ENCODE measurements at places on chromosomes 16 and 17.

DNA sequence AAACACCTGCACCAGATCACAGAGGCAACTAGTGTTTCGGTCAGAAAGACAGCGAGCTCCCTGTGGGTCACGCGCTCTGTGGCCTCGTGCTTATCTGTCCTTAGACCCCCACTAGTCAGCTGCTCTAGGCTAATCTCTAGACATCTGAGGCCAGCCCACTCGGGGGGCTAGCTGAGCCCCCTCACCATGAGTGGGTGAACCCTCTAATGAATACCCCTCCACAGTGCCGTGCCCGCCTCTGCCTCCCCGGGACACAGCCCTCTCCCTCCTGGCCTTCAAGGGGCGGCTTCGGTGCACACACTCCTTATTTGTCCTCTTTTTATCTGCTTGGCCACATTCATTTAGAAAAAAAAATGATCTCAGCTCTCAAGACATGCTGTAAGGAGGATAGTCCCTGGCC is 320.1 kb downstream of the C16orf95 start:
- no peak for DNase-seq

DNA sequence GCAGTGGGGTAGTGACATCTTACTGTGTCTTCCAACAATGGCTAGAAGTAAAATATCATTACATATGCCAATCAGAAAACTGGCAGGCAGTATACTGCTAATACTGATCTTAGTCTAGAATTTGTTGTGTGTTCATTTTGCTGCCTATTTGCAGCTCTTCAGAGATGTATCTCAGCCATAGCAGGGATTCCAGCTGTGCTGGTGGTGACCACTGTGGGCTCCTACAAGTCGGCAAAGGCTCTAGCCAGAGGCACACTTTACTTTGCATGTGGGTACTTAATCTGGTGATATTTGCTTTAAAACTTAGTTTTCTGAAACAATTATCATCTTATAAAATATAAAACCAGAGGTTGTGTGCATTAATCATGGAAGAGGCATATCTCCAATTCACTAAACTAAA is 70.0 kb downstream of the TMC6 start:
- no peak for DNase-seq

GRCh38 chr16:2829501-2830354 is at the start of gene ZG16B:
Gene ZG16B, plus strand, starts transcription at chr16:2830303. Its CDS starts 139 bp downstream, at chr16:2830442.
- DNase-seq: no peak

GRCh38 chr16:79982361-79982760 is 381.8 kb upstream of the MAF start:
- no peak for DNase-seq

GRCh38 chr17:20046629-20047028 is 37.5 kb downstream of the SPECC1 start:
- no peak for DNase-seq

DNA sequence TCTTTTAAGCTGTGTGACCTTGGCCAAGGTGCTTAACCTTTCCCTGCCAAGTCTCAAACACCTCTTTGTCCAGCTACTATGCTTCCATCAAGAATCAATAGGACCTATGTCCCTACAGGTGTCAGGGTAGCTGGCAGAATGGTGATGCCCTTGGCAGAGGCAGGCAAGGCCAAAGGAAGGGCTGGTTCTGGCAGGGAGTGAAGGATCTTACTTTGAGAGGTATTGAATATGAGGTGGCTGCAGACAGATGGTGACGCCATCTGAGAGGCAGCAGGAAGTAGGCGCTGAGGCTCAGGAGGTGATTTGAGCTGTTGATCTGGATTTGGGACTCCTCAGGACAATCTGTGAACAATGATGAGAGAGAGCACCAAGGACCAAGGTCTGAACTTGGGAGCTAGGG is 12.5 kb downstream of the ABCC3 start:
- DNase-seq: no peak

GRCh38 chr16:89350701-89351380 is 133.3 kb downstream of the ZNF778 start:
- DNase-seq: no peak

- DNase-seq: no peak
These were observed 62.8 kb upstream of the GCSH start for GRCh38 chr16:81158964-81159363.

- DNase-seq: no peak
These were observed 89.6 kb downstream of the CDH13 start for GRCh38 chr16:82716361-82716855.

DNA sequence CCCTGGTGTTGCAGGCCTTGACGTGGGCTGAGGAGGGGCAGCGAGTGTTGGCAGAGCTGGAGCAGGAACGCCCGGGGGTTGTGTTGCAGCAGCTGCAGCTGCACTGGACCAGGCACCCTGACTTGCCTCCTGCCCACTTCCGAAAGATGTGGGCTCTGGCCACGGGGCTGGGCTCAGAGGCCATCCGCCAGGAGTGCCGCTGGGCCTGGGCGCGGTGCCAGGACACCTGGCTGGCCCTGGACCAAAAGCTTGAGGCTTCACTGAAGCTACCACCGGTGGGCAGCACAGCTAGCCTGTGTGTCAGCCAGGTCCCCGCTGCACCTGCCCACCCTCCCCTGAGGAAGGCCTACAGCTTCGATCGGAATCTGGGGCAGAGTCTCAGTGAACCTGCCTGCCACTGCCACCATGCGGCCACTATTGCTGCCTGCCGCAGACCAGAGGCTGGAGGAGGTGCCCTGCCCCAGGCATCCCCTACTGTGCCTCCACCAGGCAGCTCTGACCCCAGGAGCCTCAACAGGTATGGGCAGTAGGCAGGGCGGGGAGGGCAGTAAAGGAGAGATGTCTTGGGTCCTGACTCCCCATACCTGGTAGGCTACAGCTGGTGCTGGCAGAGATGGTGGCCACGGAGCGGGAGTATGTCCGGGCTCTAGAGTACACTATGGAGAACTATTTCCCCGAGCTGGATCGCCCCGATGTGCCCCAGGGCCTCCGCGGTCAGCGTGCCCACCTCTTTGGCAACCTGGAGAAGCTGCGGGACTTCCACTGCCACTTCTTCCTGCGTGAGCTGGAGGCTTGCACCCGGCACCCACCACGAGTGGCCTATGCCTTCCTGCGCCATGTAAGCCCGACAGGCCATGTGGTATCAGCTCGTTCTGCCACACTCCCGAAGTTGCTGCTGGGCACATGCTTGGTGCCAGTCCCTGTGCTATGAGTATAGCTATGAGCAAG is 5.6 kb downstream of the PLEKHG4 start:
- DNase-seq: no peak

- DNase-seq: no peak
These were observed 105.2 kb upstream of the ZNF750 start for GRCh38 chr17:82944990-82945389.

GRCh38 chr17:51434434-51435170 is 174.3 kb downstream of the UTP18 start:
- no peak for DNase-seq

GRCh38 chr16:50702725-50703124 is 9.3 kb downstream of the NOD2 start:
- peak; percentile 75 for DNase-seq

DNA sequence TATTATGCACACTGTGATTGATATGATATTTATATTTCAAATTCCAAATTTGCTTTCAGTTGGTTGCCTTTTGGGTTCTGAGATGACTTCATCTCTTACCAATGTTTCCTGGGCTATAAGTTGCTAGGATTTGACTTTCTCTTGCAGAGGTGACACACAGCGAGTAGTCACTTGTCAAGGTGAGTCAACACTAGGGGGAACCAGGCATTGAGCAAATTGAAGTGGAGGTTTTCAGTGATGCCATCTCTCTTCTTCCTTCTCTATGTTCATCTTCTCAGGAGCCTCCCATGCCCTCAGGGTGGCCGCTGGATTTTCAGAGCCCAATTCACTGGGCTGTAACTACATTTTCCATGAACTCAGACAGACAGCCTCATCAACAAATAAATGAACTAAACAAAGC is 6.0 kb upstream of the CPD start:
- DNase-seq: no peak

- DNase-seq: no peak
These were observed 48.8 kb downstream of the NDEL1 start for GRCh38 chr17:8484465-8484864.

DNA sequence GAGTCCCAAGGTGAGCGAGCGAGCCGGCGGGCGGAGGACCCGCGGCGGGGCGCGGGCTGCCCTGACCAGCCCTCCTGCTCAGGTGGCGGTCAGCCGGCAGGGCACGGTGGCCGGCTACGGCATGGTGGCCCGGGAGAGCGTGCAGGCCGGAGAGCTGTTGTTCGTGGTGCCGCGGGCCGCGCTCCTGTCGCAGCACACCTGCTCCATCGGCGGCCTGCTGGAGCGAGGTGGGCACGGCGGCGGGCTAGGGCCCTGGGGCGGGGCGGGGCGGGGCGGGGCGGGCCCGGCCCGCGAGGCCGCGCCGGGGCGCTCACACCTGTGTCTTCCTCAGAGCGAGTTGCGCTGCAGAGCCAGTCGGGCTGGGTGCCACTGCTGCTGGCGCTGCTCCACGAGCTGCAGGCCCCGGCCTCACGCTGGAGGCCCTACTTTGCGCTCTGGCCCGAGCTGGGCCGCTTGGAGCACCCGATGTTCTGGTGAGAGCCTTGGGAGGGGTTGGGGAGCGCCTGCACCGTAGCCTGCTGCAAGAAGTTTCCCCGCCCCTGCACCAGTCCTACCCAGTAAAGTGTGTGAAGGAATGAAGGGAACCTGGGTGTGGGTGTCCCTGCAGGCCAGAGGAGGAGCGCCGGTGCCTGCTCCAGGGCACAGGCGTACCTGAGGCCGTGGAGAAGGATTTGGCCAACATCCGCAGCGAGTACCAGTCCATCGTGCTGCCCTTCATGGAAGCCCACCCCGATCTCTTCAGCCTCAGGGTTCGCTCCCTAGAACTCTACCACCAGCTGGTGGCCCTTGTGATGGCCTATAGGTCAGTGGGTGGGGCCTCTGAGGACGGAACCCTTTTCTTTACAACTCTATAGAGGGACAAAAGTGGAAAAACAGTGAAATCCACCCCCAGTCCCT is 802 bp downstream of the SETD6 start:
- peak; percentile 10 for DNase-seq

GRCh38 chr16:86398201-86398600 is 112.1 kb upstream of the FOXF1 start:
- DNase-seq: no peak

- no peak for DNase-seq
These were observed 762.0 kb downstream of the KCNJ18 start for GRCh38 chr17:22454070-22454999.

GRCh38 chr17:72512649-72513556 is 392.1 kb downstream of the SOX9 start:
- DNase-seq: no peak

- DNase-seq: peak; percentile 42
These were observed 20.4 kb upstream of the PHB1 start for GRCh38 chr17:49434821-49435670.

DNA sequence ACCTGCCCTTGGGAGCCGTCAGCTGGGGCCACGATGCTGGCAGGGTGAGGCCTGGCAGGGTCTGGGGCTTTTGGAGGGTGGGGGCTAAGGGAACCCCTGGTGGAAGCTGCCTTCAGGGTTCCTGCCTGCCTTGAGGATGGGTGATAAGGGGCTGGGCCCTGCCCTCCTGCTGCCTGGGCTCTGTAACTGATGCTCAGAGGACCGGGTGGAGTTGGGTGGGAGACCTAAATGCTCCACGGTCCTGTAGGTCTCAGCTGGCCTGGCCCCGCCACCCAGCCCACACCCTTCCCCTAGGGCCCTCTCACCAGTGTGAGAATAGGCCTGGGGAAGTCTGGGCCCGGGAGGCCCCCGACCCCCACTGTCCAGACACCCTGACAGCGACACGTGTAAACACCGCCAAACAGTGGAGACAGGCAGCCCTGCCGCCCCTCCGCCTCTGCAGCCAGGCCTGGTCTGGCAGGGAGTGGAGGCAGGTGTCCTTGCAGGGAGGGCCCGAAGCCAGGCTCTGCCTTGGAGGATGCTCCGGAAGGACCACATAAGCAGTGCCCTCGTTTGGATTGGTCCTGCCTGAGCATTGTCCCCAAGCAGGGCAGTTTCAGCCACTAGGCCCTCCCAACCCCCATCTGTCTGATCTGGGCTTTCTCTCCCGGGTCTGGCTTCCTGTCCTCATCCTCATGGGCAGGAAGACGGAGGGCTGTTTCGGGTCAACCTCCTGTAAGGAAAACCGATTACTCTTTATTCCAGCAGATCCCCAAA is 6.5 kb upstream of the BAHCC1 start:
- no peak for DNase-seq

GRCh38 chr17:77819497-77819896 is 139.0 kb upstream of the TNRC6C start:
- no peak for DNase-seq

GRCh38 chr16:13168091-13168572 is 266.7 kb downstream of the SHISA9 start:
- DNase-seq: no peak

DNA sequence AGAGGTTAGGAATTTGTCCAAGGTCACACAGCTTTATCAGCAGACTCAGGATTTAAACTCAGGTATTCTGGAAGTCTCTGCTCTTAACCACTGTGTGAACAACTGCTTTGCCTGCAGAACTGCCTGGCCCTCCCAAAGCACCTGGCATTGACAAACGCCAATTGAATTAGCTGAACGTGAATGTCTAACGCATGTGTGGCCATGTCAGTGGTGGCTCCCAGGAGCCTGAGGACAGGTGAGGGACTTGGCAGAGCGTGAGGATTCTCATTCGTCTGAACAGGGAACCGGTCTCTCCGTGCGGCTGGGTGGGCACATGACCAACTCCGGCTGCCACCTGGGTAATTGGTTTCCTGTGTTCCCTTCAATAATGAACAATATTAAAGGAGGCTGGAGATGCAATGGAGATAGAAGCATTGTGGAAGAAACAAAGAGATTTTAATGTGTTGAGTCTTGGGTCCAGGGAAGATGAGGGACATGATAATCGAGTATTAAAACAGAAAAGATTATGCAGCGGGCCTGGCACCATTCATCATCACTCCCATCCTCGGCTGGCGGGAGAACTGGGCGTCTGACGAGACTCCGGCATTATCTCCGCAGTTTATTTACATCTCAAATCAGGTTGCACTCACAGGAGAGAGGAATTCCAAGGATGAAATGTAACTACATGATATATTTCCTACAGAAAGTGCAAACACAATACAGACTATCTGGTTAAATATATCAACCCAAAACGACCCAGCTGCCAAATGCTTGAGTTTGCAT is 113.5 kb downstream of the NPIPB5 start:
- no peak for DNase-seq

DNA sequence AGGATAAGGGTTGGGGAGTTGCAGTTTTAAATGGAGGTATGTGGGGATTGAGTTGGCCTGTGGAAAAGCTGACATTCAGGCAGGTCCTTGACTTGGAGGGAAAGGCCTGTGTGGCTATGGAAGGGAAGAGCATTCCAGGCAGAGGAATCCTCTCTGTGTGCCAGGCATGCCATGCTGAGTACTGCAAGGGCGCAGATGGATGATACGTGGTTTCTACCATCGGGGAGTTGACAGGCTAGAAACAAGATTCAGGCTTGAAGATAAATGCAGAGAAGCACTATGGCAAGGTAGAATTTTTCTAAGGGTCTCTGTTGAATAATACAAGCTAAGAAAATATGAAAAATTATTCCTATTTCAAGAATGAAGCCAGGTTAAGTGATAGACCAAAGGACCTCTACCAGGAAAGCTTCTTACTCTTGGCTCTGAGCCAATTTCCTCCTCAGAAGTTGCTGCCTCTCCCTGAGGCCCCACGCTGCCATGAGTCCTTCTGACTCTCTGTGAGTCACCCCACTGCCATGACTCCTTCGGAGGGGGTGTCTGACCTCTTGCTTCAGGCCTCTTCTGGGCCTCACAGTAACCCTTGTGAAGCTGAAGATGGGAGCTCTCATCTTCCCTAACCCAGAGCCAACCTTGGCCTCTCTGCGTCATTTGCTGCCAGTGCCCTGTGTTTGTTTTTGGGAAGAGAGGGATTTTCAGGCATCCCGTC is 75.8 kb downstream of the WNT3 start:
- no peak for DNase-seq
